NCI-H446 treated with DMSO at 0.1 percent for 48 hours (cell line): ENCODE measurements at places on chromosomes 1 and 21.

DNA sequence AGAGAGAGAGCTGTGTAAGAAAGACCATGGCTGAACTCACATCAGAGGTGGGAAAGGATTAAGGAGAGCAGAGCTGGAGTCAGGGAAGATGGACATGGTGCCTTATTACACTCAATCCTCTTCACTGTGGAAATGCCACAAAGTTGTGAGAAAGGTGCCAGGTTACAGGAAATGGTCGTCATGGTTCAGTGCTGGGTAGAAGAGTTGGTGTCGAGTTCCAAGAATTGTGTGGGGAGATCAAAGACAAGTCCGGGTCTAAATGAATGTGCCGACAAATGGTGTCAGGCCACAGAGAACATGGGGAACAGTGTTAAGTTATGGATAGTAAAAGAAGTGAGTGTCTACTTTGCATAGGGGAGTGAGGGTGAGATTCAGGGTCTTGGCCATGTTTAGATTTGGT lies 40.9 kb downstream of the LAMC2 start:
- DNase-seq, result no peak

DNA sequence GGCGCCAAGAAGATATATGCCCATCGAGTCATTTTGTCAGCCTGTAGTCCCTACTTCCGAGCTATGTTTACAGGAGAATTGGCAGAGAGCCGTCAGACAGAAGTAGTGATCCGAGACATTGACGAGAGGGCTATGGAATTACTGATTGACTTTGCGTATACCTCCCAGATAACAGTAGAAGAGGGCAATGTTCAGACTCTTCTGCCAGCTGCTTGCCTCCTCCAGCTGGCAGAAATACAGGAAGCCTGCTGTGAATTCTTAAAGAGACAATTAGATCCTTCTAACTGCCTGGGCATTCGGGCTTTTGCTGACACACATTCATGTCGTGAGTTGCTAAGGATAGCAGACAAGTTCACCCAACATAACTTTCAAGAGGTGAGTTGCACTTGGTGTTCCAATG lies 19.1 kb downstream of the KLHL20 start:
- peak; percentile 63 for DNase-seq

DNA sequence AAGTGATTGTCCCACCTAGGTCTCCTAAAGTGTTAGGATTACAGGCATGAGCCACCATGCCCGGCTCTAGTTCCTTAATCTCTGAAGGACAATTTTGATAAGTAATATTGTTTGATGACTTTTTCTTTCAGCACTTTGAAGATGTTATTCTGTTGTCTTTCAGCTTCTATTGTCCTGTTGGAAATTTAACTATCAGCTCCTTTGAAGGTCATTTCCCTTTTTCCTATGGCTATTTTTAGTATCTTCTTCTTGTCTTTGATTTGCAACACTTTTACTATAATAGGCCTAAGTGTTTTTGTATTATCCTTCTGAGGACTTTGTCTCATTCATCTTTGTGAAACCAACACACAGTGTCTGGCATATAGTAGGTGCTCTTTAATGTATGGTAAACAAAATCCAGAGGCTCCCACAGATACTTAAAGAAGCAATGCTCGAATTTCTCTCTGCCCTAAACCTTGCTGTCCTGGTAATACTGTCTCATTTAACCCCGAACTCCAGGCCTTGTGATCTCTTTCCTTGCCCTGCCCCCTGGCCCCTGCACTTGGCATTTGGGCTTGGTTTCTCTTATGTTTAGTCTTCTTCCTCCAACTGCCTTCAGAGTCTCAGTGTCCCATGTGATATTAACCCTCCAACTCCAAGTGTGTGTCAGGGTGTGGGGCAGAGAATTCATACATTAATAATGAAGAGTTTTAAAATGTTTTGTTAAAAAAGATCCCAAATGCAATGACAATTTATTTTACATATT lies 19.0 kb upstream of the AGO1 start:
- no peak for DNase-seq

GRCh38 chr21:35201288-35201687 lies 152.2 kb upstream of the RUNX1 start:
- DNase-seq, result no peak

GRCh38 chr1:103002005-103002404 lies 106.3 kb downstream of the COL11A1 start:
- DNase-seq, result no peak

DNA sequence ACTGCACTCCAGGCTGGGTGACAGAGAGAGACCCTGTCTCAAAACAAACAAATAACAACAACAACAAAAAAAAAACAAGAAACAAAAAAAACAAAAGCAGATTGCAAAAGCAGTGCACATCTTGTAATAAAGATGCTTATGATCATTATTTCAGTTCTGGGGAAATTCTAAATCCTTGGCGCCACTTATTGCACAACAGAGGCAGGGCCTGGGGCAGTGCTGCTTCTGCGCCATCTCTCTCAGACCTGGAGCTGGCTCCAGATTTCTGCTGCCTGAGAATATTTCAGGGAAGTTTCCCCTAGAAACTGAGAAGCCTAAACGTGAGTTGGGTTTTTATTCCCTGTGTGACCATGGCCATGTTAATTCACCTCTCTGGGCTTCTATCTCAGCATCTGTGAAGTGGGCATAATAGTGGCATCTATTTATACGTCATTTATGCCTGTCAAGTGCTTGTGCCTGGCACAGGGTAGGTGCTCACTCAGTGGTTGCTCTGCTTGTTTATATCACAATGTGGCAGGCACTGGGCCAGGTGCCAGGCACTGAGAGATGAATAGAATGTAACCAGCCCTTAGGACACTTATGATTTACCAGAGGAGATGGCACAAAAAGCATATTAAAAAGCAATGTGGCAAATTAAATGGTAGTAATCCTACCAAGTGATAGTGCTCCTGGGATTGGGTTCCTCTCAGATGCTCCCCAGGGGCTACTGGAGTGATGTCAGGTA lies 67.9 kb downstream of the MDM4 start:
- DNase-seq, result peak; percentile 22
